RKO (cell line): ENCODE measurements at places on chromosomes 3 and 15.

DNA sequence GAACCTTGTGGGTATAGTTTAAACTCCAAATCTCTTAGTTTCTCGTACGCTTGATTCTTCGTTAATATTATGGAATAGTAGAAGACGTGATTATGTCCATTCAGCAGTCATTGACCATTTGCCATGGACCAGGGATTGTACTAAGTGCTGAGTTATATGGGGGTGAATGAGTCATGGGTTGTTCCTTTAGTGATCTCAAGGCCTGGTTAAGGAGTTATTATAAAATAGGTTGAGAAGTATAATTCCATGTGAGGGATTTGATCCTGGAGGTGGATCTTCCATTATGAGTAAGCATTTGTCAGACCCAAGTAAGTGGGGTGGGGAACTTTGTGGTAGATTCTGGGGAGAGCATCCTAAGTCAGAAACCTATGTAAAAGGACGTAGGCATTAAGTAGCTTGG, 15.4 kb downstream of the NR2C2 start:
- peak; percentile 17 for DNase-seq

GRCh38 chr3:46284981-46285683, 42.9 kb downstream of the CCR3 start:
- no peak for DNase-seq

DNA sequence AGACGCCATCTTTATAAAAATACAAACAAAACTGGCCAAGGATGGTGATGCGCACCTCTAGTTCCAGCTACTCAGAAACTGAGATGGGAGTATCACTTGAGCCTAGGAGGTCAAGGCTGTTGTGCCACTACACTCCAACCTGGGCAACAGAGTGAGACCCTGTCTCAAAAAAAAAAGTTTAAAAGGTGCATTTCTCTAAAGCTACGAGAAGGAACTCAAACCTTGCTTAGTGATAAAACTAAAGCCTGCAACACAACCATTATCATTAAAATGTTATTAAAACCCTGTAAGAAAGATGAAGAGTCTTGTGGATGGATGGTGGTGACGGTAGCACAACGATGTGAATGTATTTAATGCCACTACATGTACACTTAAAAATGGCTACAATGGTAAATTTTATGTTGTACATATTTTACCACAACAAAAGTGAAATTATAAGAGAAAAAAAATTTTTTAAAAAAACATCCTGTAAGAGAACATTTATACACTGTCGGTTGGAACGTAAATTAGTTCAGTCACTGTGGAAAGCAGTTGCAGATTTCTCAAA, 3.1 kb downstream of the PLD1 start:
- no peak for DNase-seq

DNA sequence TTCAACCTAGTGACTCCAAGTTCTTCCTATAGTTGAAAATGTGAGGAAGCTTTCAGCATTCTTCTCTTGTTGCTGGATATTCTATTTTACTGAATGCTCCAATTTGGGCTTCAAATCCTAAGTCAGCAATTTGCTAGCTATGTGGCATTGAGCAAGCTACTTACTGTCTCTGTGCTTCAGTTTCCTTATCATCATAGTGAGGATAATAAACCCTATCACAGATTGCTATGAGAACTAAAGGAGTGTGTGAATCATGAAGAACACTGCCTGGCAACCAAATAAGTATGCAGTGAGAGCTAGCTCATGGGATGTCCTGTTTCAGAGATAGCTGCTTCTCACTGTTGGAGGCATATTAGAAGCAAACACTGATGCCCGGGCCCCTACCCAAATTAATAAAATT, 163.8 kb upstream of the CDIN1 start:
- DNase-seq, result no peak

DNA sequence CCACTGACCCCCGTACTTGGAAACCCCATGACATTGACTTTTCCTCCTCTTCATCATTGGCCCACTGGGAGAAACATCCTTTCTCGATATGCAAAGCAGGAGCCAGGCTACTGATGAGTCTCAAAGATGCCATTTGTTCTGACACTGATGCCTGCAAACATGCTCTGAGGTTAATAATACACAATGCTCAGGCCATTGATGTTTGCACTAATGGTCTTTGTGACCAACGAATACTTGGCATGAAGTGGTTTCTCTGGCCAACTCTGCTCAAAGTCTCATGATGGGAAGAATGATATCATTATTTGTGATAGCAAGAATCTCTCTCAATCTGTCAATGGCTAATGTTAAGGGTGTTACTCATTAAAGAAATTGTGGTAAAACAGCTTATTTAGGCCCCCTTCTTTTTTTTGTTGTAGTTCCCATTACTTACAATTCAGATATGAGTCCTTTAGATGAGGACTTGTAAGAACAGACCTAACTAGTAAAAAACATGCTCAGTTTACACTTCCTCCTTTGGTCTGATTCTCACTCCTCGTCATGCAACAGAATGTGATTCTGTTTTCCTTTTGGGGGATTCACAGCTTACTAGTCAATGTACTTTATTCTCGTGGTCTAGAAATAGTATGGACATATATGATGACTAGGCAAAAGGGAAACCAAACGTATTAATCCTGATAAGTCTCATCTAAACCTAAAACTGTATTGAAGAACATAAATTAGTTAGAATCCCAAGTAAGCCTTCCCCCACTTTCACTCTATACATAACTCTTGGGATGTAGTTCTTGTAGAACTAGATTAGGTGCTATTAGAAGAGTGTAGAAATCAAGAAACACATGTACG, 488.8 kb upstream of the DPPA4 start:
- DNase-seq, result no peak

- peak; percentile 53 for DNase-seq
These were observed 1.5 kb upstream of the GPX1 start for GRCh38 chr3:49359623-49360022.

- DNase-seq, result no peak
These were observed 110.9 kb downstream of the ASB7 start for GRCh38 chr15:100713163-100713867.

- peak; percentile 14 for DNase-seq
These were observed 3.2 kb downstream of the EIF1B start for GRCh38 chr3:40312661-40313226.
